ENCODE measurements at places on chromosomes 3 and 15.

- DNase-seq: no peak
Observed at GRCh38 chr3:158845765-158846350, 44.0 kb downstream of the MFSD1 start.

- DNase-seq: no peak
Observed at GRCh38 chr3:41394896-41395295, 195.6 kb downstream of the CTNNB1 start.

DNA sequence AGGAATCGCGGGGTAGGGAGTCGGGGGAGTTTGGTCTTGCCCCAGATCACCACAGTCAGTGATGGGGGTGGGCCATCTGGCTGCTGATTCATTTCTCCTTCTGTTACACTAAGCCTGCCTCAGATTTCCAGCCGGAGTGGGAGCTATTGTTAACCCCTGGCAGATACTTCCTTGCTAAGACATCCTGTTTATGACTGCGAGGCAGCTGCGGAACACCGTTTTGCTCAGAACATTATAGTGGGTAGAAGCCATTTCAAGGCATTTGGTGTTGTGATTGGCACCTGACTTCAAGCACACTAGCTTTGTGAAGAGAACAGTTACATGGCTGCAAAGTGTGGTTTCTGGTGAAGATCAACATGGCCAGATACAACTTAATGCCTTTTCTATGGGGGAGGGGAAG is 73.8 kb downstream of the FLNB start:
- DNase-seq: no peak

DNA sequence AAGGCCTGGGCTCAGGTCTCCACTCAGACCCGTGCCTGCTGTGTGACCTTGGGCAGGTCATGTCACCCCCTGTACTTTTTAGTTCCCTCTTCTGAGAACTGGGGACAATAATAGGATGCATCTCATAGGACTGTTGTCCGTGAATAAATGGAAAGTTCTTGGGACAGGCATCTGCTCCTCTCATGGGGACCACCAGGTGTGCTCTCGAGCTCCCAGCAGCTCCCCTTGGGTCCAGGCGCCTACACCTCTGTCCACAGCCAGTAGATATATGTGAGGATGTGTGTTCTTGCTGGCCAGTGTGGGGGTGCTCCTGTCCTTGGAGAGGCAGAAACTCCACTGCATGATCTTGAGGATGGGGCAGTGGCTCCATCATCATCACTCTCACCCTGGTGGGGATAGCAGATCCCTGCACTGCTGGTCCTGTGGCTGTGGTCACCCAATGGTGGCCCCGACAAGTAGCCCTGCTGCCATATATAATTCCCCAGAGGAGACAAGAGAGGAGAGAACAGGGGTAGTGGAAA is 257.6 kb upstream of the TLE3 start:
- DNase-seq: no peak

DNA sequence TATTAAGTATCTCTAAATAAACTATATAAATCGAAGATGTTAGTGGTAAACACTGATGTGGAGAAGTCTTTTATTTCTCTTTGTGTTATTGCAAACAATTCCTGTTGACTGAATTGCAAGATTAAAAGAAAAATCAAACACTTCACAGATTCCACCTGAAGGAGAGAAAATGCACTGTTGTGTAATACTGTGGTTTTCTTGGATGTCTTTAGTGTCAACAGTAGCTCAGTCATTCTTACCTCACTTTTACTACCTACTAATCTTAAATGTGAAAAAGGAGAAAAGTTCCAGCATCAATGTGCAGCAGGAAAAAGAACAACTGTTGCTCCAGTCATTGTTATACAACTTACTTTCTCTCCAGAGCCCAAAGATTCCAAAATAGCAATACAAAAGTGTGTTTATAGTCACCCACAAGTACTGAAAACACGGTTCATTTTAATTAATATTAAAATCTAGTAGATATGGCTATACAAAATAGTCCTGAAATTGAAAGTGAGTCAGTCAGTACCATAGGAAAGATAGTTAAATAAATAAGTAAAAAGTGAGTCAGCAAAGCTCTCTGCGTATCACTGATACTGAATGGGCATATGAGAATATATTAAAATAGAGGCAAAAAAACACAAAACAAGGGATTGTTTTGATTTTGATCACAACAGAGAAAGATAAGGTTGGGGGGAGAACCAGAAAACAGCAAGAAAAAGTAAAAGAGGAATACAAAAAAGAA is 90.5 kb upstream of the CSPG5 start:
- no peak for DNase-seq

DNA sequence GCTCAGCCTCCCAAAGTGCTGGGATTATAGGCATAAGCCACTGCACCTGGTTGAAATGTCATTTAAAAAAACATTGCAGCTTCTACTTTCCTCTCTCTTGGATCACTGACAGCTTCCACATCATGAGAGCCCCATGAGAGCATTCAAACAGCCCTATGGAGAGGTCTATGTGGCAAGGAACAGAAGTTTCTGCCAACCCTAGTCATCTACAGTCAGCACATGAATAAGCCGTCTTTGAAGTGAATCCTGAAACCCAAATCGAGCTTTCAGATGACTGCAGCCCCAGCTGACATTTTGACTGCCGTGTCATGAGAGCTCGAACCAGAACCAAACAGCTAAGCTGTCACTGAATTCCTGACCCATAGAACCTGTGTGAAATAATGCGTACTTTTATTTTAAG is 39.8 kb downstream of the CD200R1L start:
- no peak for DNase-seq

- no peak for DNase-seq
Observed at GRCh38 chr3:172203522-172204258, 164.3 kb downstream of the FNDC3B start.

- no peak for DNase-seq
Observed at GRCh38 chr3:61857297-61857696, 295.9 kb downstream of the PTPRG start.

DNA sequence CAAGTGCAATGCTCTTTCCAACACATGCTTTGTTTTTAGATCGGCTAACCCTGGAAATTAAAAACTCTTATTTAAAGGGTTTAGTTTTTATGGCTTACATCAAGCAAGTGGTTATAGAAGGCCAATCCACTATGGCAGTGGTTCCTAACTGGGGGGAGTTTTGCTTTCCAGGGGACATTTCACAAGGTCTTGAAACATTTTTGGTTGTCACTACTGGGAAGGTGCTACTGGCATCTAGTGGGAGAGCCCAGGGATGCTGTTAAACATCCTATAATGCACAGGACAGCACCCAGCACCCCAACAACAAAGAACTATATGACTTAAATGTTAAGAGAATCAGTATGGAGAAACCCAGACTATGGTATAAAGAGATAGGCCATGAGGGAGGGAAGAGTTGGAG is 439.0 kb downstream of the NTRK3 start:
- DNase-seq: no peak

DNA sequence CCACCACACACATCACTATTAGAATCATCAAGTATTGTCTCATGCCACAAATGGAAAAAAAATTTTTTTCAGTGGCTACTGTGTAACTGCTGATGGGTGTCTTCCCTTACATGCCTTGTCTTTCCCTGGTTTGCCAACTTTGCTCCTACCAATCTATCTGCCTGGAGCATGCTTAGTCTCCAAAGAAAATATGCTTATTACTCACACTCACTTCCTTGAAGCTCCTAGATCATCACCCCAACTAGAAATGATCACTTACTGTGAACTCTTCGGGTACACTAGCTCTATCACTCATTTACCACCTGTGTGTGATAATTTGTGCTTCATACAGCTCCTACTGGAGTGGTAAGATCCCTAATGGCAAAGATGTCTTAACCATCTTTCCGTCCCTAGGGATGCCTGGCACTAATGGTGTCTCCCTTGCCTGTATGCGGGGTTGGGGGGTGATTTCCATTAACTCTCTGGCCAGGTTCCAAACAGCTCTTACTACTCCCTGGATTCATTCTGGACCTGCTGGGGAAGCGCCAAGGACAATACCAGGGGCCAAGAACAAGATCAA is 799 bp downstream of the VPS33B start:
- DNase-seq: no peak

DNA sequence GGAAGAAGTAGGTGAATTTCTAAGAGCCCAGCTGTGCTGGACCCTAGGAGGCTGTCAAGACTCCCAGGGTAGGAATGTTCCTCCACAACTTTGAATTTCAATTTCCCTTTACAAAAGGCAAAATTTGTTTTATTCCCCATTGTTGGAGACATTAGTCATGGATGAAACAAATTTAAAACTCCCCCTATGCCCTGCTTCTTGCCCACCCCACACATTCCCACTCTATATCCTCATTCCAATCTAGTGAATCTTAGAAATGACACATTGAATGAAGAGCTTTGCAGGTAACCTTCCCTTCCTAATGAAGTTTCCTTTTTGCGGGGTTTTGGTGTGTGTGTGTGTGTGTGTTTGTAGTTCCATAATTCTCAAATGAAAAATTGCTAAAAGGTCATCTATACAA is 72.6 kb downstream of the CCNL1 start:
- no peak for DNase-seq

GRCh38 chr15:79682851-79683288 is 213.9 kb downstream of the MTHFS start:
- DNase-seq: no peak

GRCh38 chr15:49877873-49878521 is 241.0 kb downstream of the ATP8B4 start:
- no peak for DNase-seq

DNA sequence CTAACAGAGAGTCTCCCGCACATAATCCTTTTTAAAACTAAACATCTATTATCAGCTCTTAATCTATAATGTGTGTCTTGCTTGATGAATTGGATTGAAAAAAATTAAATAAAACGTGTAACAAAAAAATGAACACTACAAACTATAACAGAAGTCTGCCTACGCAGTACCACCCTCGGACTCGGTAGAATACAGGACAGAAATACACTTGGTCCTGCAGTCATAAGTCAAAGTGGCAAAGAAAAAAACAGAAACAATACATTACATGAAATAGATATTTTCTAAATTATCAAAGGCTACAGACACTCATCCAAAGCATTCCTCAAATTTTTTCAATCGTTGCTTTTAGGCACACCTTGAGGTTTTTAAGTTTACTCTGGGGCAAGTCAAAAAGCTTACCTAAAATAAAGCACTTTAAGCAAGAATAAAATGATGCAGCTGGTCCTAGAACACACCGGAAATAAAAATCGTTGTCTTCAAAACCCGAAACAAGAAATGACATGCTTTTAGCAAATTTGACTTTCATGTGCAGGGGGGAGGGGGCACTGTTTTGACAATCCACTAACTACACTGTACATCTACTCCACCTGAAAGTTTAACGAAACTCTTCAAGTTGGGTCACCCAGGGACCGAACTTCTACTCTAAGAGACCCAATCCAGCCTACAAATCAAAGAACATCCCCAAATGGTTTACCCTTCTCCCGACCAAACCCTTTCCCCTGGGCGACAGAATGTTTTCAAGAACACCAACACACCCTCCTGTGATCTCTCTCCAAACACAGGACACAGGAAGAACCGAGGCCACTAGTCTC is 1.3 kb downstream of the ADAM10 start:
- DNase-seq: no peak

DNA sequence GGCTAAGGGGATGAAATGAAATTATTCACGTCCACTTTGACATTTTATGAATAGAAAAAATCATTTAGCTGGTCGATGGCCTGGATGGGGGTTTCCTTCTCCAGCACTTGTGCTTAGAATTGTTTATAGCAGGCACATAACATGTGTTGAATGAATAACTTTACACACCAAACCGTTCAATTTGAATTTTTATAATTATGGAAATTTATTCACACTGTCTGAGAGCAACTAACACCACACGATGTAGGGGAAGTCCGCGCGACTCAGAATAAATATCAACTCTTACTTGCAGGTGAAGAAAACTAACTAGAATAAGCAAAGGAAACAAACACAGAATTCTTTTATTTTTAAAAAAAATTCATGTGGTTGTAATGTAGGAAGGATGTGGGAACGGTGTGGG is 81.3 kb downstream of the MINAR1 start:
- DNase-seq: no peak

GRCh38 chr3:49775538-49775937 is 10.8 kb downstream of the IP6K1 start:
- no peak for DNase-seq

GRCh38 chr3:108936924-108937689 is 16.6 kb downstream of the GUCA1C start:
- DNase-seq: no peak

DNA sequence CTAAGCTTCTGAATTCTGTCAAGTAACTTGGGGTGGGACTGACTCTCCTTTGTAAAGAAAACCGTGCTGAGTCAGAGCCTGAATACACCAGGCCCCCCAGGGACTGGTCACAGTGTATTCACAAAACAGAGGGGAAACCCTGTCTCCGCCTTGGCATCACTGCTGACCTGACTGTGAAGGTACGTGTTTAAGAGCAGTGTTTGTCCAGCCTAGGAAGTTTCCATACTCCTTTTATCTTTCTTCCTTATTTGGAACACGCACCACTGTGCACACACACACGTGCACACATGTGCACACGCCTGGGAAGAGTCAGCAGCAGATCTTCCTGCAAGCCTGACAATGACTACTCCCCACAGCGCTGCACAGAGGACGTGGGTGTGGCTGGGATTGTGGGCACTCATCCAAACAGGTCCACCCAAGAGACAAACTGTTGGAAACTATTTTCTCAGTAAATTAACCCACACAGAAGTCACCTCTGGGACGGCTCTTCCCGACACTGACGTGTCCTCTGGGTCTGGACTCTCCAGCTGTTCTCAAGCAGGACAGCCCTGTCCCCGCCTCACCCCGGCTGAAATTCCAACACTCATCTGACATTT is 87.7 kb downstream of the ATP10A start:
- DNase-seq: no peak

DNA sequence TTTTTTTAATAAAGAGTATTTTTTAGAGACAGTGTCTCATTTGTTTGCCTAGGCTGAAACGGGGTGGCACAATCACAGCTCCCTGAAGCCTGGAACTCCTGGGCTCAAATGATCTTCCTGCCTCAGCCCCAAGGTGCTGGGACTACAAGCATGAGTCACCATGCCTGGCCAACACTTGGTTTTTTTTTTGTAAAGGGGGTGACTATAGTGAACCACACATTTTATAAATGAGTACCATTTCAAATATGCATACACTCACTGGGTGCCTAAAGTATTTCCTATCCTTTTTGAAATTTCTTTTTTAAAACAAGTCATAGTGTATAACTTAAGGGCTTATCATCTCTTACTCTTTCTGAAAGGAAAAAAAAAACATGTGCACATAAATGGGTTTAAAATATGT is 325.2 kb upstream of the MEIS2 start:
- DNase-seq: no peak

- DNase-seq: no peak
Observed at GRCh38 chr3:154085071-154085470, 36.1 kb upstream of the ARHGEF26 start.

GRCh38 chr3:12242772-12243171 is 46.1 kb upstream of the PPARG start:
- DNase-seq: no peak
